Amniotic epithelial cell (primary cell): ENCODE measurements at places on chromosomes 4 and X.
A peak's percentile ranks its signal among the peaks of the same experiment; 100 is the strongest.

GRCh38 chrX:119942173-119942819 lies 1.3 kb downstream of the NKAP start:
- no peak for DNase-seq

GRCh38 chrX:118392716-118393115 lies 46.8 kb downstream of the WDR44 start:
- peak; percentile 7 for DNase-seq

DNA sequence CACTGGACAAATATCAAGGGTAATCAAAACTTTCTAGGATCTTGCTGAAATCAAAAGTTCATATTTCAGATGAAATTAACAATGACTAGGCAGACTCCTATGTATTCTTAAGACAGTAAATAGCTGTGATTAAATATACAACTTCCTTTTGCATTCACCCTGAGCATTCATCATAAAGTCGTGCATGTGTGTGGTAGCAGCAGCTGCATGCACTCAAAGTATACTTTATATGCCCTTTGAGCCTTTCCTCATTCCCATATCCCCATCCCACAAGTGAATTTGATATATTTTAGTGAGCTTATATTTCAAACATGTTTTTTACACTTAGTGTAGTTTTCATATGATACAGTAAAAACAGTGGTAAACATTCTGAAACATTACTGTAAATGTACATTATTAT lies 959.0 kb downstream of the C4orf33 start:
- DNase-seq = no peak

DNA sequence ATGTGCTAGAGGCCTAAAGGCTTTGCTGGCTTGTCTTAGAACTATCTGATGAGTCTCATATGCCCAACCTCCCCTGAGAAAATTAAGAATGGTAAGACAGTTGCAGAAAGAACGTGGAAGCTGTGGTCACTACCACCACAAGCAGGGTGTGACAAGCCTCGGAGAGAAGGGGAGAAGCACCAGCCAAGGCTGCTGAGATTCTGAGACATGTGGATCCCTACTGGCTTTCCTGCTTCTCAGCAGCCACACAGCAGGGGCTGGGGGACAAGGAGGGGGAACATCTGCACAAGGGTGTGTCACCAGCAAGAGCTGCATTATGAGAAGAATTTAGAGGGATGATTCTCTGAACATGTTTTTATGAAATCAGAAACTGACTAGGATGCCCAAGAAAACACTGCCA lies 19.4 kb downstream of the TAPT1 start:
- no peak for DNase-seq

DNA sequence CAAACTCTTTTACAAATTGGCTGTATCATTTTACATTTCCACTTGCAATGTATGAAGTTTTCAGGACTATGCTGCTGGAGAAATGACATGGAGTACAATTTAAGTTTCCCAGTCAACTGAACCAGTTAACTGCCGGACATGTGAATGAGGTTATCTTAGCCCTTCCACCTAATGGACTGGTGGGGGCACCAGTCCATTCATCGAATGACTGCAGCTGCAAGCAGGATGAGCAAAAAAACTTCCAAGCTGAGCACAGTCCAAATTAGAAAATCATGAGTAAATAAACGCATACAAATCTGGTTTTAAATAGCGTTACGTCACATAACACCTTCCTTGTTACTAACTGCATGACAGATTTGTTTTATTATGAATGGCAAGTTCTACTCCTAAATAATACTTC lies 1131.5 kb downstream of the PCDH18 start:
- no peak for DNase-seq

- peak; percentile 85 for DNase-seq
These were observed 6.5 kb downstream of the ZNF185 start for GRCh38 chrX:152904151-152905080.

GRCh38 chrX:25288676-25289075 lies 272.9 kb upstream of the ARX start:
- DNase-seq = no peak

- DNase-seq = peak; percentile 27
These were observed 10.7 kb downstream of the KLHL8 start for GRCh38 chr4:87209696-87210095.

- DNase-seq = peak; percentile 15
These were observed 36.4 kb upstream of the RBM41 start for GRCh38 chrX:107154787-107155620.

DNA sequence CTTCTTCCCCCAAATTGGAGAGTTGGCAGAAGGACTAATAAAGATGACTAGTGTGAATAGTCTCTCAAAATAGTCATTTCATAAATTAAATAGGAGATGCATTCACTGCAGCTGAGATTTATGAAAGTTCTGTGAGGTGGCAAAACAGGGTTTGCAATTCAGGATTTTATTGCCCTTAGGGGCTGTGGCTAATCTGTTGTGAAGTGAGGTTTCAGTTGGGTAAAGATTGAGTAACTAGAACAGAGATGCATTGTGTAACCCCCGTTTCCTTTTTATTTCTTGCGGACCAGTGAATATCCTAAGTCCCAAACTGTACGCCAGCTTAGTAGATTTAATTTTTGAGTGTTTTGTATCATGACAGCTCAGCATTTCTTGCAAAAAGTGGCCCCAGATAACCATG lies 16.2 kb upstream of the SCRG1 start:
- DNase-seq = peak; percentile 72

DNA sequence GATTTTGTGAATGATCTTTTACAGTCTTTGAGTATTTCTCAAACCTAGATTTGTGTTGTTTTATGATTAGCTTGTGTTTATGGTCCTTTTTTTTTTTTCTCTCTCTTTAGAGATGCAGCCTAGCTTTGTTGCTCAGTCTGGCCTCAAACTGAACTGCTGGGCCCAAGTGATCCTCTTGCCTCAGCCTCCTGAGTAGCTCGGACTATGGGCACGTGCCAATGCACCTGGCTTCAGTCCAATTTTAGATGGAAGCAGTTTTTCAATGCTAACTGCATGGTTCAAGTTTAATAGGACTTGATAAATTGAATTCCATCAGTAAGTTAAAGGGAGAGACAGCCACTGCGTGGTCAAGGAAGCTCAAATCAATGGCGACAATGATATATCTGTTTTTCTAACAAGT lies 3.8 kb upstream of the FGG start:
- no peak for DNase-seq

DNA sequence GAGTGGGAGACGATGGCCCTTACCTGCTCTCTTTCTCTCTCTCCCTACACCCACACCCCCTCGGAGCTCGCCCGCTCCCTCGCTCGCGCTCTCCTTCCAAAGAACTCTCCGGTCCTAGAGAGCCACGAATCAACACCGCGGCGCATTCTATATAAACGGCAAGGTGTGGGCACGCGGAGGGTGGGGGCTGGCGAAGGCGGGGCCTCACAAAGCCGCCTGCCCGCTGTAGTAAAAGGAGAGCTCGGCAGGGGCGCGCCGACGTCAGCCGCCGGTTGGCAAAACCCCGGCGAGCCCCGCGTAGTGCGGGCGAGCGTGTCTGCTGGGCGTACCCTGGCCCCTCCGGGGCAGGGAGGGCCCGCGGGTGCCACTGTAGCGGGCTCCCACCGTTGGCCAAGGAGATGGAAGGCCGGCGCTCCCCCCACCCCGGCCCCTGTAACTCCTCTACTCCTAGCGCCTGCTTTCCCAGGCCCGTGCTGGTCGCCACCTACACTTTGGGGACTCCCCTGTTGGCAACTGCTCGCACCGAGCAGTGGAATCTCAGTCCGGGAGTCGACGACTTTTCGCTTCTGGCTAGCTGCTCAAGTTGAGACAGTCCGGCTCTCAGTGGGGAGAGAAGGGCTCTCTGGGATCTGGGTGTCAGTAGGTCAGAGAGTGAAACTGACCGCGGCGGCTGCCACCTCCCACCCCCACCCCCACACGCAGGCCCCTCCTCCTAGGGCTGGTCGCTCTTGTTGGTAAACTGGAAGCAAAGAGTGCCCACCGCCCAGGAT lies 325.5 kb upstream of the F9 start:
- DNase-seq = no peak

DNA sequence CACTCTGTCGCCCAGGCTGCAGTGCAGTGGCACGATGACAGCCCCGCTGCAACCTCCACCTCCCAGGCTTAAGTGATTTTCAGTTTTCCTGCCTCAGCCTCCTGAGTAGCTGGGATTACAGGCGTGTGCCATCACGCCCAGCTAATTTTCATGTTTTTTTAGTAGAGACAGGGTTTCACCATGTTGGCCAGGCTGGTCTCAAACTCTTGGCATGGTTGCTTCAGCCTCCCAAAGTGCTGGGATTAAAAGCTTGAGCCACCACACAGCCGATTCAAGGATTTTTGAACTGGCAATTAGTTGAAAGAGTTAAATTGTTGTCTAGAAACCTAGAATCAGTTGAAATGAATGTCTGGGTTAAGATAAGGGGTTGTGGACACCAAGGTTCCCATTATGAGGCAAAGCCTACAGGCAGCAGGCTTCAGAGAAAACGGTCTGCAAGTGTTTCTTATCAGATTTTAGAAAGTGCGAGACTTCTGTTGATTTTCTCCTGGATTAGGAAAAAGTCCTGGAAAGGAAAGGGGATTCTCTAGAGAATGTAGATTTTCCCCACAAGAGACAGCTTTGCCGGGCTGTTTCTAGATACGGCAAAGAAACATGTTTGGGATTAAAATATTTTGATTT lies 8.3 kb upstream of the CCNI start:
- DNase-seq = peak; percentile 24

DNA sequence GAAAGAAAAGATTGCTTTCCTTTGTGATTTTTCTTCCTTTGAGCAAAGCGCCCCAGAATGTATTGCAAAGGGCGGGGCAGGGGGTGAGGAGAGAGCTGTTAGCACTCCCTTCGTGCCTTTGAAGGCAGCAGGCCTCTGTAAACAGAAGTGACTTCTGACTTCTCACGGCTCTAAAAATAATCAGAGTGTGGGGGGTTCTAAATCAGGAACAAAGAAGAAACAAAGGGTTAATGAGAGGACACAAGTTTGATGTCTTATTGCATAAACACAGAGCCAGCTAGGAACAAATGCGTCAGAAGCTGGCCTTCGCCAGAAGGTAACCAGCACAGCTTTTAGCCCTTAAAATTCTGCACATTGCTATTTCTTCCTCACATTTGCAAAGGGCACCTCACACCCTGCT lies 626.2 kb downstream of the MID1IP1 start:
- DNase-seq = peak; percentile 0

DNA sequence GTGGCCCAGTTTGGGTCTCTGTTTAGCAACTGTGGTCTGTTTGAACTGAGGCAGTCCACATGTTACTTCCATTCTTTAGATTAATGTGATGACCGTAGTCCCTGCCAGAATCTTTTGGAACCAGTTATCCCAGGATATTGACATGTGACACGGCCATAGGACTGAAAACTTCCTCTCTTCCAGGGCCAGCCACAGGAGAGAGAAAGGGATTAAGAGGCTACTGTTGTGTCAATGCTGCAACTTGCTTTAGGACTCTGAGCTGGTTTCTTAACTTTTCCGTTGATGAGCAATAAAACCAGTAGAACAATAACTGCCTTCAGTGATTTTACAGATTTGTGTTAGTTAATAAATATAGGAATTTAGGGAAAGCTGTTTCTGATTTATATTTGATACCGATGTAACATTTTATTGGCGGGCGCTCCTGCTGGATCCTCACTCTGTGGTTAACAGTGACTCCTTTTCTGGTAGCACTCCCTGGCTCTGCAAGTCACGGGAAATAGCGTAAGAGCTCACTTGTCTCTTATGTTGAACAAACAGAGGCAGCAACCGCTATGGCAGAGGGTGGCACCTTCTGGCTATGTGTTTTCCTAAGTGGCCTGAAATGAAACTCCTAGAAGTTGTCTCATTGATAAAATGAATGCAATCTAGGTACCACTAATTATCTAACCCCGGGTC lies 2.5 kb downstream of the TENM3 start:
- no peak for DNase-seq

GRCh38 chrX:128769495-128769894 lies 717.3 kb upstream of the ACTRT1 start:
- peak; percentile 6 for DNase-seq

DNA sequence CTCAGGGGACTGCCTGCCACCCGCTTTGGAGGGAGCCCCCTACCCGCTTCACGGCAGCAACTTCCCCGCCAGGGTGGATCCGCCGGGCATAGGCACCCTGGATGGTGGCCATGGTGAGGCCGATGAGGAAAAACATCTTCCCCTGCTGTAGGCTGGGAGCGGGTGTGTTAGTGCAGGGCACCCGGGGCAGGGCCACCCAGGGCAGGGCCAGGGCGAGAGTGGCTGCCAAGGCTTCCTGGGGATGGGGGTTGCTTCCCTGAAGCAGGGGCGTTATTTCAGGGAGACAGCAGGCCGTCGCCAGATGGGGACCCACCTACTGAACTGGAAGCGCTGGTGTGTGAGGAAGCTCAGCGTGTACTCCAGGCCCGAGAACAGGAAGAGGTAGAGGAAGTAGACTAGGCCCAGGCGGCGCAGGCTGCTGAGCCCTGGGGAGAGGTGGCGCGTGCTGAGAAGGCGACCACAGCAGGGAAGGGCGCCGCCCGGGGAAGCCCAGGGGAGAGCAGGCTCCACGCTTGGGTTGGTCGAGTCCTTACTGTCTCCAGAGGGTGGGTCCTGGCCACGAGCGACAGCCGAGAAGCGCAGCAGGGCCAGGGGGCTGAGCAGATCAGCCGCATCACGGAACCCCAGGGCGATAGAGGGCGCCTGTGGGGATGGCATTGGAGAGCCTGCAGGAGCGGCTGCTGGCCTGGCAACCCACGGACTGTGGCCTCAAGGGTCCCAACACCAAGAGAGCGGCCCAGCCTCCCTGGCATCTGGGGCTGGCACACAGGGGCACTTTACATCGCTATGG lies 31.5 kb downstream of the NOP14 start:
- no peak for DNase-seq
